Stimulated activated CD8-positive, alpha-beta memory T cell treated with anti-CD3 and anti-CD28 coated beads, Interleukin-12 subunit alpha, Interleukin-12 subunit beta, amount 100 ng/mL, for 1 hour (primary cell): ENCODE measurements at places on chromosomes 16 and 17.
A peak's percentile ranks its signal among the peaks of the same experiment; 100 is the strongest.

DNA sequence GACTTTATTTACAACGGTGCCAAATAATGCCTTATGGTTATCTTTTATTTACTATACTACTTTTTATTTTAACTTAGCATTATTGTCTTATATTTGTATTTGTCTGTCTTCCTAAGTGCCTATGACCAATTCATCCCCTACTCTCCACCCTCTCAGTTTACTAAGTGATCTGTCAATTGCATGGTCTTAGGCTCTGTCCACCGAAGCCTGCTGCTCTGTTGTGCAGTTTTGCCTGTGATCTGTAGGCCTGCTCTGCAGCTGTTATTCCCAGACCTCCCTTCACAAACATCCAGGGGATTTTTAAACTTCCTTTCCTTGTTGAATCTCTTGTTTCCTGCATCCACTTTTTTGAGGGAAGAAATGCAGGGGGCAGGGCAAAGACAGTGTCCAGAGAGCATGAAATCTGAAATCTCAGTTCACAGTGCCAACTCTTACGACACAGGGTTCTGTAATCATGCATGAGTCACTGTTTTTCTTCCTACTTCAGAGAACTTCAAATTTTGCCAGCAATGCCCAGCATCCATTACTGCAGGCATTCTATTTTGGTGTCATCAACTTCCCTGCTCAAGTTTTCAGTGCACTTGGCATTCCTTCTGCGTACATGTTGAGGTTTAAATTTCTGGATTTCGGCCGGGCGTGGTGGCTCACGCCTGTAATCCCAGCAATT, 11.4 kb downstream of the SLFN5 start:
- no peak for DNase-seq

- no peak for DNase-seq
Observed at GRCh38 chr16:57937861-57938260, 33.1 kb downstream of the CNGB1 start.

DNA sequence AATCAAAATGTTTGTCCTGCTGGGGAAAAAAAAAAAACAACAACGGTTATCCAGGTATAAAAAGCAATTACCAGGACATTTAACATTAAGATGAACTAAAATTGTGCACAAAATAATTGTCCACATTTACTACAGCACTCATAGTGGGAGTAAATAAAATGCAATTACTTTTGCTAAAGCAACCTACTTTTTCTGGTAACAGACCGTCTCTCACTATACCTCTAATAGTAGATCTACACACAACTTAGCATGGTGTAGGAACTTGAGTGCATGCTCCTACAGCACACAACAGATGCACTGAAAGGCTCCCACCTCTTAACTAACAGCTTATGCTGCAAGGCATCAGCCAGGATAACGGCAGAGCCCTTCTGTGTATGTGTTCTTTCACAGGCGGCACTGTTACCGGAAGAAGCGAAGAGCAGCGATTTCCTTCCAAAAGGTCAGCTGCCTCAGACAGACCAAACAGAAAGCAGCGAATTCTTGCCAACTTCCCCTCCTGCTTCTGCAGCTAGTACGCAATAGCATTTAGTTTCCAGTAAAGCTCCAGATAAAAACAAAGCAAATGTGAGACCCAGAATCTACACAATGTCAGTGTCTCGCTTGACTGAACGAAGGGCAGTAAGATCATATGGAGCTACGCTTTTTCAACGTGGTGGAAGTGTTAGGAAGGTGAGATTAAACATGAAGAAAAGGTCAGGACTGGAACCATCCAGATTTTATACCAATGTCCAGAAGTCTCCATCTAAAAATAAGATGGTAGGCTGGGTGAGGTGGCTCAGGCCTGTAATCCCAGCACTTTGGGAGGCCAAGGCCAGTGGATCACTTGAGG, 27.6 kb downstream of the STAT5B start:
- DNase-seq = peak; percentile 62

DNA sequence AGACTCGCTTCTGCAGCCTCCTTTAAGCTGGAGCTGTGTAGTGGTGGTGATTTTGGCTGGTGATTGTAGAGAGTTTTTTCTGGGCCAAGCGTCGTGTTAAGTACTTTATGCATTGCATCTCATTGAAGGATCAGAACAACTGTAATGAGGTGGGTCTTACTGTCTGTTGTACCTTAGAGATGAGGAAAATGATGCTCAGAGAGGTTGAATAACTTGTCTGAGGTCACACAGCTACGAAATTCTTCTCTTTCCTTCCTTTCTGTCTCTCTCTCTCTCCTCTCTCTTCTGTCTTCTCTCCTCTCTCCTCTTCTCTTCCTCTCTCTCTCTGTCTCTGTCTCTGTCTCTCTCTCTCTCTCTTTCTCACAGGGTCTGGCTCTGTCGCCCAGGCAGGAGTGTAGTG, 82.8 kb downstream of the CNGB1 start:
- DNase-seq = no peak

DNA sequence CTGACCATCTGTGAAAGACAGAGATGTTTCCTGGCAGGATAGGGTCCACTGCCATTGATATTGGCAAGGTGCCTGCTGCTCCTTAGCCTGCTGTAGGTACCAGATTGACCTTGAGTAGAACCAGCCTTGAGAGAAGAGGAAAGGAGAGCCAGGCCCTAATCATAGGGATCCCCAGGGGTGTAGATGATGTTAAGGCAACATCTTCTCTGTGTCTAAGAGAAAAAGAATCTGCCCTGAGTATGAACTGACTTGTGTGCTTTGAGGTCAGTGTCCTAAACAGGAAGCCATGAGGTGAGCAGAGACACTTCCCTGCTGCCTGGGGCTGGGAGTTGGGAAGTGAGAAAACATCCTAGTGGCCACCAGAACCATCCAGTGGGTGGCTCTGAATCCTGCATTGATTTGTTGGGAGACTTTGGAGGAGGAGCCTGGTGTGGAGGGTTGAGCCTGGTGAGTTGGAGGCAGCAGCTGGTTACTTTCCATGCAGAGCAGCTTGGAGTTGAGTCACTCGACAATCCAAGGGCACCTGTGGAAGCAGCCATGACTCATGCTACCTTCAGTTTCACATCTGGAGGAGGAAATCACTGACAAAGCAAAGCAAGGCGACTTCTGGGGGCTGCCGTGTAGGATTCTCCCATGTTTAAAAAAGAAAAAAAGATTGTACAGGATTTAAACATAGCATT, 47.8 kb downstream of the BMERB1 start:
- DNase-seq = no peak

- no peak for DNase-seq
Observed at GRCh38 chr17:27239046-27239445, 54.9 kb upstream of the WSB1 start.

DNA sequence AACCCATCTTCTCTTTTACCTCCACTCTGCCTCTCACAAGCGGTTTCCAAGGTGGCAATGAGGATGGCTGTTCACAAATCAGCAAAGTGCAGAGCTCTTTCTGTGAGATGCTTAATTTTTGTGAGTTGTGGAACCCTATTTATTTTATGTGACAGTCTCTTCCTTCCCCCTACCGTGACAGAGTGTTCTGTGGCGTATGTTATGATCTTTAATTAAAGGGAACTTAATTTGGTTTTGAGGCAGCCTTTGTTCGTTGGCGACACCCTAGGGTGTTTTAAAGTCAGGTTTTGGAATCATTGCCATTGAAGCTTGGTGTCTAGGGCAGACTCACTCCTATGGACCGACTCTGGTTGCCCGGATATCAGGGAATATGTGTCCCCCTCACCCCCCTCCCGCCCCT, 83.3 kb upstream of the IRX3 start:
- DNase-seq = no peak

GRCh38 chr17:17462048-17462824, 14.6 kb upstream of the MED9 start:
- no peak for DNase-seq

- no peak for DNase-seq
Observed at GRCh38 chr16:89623511-89624261, 10.2 kb downstream of the DPEP1 start.

- DNase-seq = no peak
Observed at GRCh38 chr16:72921620-72922019, 126.3 kb downstream of the ZFHX3 start.

GRCh38 chr17:63262751-63263476, 183.2 kb downstream of the CYB561 start:
- DNase-seq = no peak

GRCh38 chr16:85970738-85971137, 71.8 kb downstream of the IRF8 start:
- no peak for DNase-seq

DNA sequence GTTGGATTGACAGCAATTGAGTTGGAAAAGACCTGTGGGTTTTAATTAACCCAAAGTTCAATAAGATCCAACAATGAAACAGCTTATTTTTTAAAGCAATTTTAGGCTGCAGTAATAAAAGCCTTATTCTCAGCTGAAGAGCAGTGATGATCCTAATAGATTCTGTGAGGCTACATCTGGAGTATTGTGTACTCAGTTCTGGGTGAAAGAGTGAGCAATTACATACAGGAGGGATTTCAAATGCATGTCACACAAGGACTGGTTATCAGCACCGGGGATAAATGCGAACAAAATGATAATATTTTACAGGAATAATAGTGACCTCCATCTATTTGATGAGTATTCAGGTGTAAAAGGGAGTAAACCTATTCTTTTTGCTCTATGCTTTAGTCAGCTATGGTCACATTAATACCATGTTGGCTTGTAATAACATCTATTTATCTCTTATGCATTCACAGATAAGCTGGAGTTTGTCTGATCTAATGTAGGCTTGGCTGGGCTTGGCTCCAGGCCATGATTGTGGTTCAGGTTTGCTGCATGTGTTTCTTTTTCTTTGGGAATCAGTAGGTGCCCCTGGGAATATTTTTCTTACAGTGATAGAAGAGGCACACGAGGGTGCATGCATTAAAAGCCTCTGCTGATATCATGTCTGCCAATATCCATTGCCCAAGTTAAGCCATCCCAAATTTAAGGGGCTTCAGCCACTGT, 22.2 kb upstream of the TOX3 start:
- DNase-seq = no peak

DNA sequence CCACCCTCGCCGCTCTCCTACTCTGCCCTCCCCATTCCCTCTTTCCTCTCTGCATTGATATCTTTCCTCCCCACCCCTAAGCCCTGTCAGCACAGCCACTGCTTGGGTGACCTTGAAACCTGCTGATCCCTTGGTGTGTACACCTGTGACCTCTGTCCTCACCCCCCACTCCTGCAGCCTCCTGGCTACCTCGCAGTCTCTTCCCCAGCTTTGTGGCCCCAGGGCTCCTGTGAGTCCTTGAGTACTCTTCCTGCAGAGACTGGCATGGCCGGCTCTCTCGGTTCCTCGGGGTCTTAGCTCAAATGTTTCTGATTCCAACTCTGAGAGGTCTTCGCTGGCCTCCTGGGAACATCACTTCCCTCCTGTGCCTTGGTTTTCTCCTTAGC, 31.7 kb downstream of the ADCY7 start:
- DNase-seq = no peak

GRCh38 chr16:2883458-2883908, 468 bp downstream of the FLYWCH2 start:
- no peak for DNase-seq

GRCh38 chr16:78294538-78295225, 195.2 kb downstream of the WWOX start:
- DNase-seq = no peak

GRCh38 chr17:80782536-80783427, 208.9 kb upstream of the CHMP6 start:
- DNase-seq = no peak
